EL (cell line): ENCODE measurements at places on chromosomes 1 and 21.

- DNase-seq = no peak
Observed at GRCh38 chr21:42840411-42841155, 38.8 kb downstream of the WDR4 start.

GRCh38 chr1:64499966-64500365 lies 30.0 kb downstream of the CACHD1 start:
- DNase-seq = no peak

DNA sequence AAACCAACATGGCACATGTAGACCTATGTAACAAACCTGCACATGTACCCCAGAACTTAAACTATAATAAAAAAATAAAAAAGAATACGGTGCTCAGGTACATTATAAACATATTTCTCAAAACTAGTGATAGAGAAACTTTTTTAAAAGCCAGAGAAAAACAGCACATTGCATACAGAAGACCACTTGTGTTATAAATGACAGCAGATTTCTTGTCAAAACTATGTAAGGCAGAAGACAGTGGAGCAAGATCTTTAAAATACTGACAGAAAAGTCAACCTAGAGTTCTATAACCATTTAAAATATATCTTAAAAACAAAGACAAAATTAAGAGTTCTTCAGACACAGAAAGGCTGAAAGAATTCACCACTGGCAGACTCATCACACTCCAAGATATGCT lies 144.7 kb downstream of the NEGR1 start:
- no peak for DNase-seq

- DNase-seq = peak; percentile 73
Observed at GRCh38 chr21:44927587-44928461, 7.1 kb upstream of the ITGB2 start.

DNA sequence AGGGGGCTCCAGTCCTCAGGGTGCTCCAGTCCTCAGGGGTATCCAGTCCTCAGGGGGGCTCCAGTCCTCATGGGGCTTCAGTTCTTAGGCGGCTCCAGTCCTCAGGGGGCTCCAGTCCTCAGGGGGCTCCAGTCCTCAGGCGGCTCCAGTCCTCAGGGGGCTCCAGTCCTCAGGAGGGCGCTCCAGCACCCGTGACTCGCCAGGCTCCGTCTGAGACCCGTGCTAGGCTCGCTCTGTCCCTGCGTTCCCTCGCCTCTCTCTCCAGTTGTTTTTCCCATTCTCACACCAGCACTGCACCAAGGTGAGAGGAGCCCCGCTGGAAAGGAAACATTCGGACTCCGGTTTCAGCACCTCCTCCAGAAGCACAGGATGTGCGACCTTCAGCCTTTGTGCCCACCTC lies 9.4 kb upstream of the OR2M2 start:
- no peak for DNase-seq

- peak; percentile 79 for DNase-seq
Observed at GRCh38 chr1:119554183-119554582, 47.2 kb downstream of the HSD3B1 start.

- DNase-seq = peak; percentile 81
Observed at GRCh38 chr21:38486221-38486620, 12.1 kb downstream of the ERG start.

- DNase-seq = no peak
Observed at GRCh38 chr1:51344602-51345299, 14.4 kb upstream of the TTC39A start.

GRCh38 chr1:21634806-21635535 lies 34.2 kb downstream of the RAP1GAP start:
- DNase-seq = no peak

- DNase-seq = no peak
Observed at GRCh38 chr1:111618081-111618480, 1.5 kb upstream of the RAP1A start.

DNA sequence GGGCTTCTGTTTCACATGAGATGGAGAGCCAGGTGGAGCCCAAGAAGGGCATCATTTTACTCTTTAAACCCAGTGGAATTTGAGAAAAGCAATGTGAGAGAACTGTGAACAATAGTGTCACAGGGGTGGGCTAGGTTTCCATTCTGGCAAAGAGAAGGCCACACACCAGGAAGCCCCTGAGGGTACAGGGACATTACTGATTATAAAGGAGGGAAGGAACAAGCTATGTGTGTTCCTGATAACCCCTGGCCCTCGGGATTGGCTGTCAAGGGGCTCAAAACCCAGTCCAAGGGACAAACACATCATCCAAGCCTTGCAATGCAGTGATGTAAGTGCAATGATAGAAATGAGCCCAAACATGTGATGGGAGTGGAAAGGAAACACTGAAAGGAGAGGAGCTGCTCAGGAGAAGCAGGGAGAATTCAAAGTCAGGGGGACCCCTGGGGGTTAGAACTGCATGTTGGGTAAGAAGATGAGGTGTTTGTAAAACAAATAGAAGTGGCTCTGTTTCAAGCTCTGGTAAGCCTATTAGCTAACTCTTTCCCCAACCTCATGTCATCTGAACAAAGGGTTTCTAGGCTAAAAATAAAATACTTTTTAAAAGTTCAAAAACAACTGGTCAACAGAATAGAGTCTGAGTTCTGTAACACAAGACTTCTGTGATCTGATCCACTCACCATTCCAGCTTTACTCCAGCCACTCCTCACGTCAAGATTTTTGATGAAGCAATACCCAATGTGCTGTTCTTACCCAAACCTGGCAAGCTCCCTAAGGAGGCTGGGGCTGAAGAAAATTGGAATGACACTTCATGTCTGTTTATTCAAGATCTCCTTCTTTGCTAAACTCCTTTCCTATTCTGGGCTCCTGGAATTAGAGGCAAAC lies 51.1 kb upstream of the IL12RB2 start:
- no peak for DNase-seq

GRCh38 chr1:109109906-109110305 lies 4.0 kb upstream of the ELAPOR1 start:
- DNase-seq = no peak

GRCh38 chr1:225152061-225152460 lies 222.6 kb downstream of the DNAH14 start:
- DNase-seq = no peak

DNA sequence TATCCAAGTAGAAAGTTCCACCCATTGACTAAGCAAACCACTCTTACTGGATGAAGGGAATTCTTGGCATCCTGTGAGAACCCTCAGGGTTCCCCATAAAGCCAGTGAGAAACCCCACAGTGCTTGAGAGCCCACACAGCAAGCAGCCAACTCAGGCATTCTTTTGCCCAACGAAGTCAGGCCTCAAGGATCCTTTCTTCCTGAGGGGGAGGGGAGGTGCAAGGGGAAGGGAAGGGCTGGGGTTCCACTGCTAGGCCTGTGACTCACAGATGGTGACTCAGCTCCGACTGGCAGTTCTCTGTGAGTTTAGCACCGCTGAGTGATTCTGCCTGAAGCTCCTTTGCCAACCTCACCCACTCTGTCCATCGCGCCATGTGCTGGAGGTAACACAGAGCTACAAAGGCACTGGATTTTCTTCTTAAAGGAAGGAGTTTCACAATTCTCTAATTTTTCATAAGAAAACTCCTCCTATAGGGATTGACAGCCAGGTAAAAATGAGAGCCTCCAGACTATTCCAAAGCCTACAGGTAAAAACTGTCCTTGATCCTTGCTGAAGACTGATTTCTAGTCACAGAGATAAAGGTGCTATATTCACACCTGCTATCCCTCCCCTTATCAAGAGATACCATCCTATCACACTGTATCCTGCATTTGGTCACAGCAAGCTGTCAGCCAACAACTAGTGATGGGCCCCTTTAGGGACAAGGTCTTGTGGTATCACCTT lies 4.8 kb downstream of the ENO1 start:
- DNase-seq = peak; percentile 100

DNA sequence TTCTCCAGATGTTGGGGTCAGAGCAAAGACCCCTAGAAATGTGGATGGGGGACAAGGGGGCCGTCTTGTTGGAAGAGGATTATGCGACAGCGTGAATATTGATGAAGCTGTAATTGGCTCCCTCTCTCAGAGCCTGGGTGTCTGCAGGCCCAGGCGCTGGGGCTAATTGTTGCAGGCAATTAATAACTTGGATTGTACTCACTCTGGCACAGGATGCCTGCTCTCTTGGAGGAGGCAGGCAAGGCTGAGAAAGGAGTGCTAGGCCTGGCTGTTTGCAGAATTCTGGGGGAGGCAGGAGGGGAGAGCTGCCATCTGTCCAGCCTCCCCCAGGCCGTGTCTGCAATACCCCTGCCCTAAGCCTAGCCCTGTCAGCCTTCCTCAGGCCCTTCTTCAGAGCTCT lies 4.1 kb upstream of the DISP3 start:
- no peak for DNase-seq

DNA sequence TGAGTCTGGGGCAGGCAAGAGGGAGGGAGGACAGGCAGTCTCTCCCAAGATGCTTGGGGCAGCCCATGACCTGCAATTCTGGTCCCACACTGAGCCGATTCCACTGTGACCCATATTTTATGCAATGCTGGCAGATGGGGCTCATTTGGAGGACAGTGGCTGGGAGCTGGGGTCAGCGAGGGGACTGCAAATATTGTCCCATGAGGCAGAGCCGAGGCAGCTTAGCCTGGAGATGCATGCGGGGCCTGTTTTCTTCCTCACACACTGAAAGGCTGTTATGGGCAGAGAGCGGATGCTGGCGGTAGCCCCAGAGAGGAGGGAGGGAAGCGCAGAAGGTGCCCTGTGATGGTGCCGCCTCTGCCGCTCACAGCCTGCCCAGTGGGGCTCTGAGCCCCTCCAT lies 128.5 kb upstream of the POU3F1 start:
- DNase-seq = no peak

DNA sequence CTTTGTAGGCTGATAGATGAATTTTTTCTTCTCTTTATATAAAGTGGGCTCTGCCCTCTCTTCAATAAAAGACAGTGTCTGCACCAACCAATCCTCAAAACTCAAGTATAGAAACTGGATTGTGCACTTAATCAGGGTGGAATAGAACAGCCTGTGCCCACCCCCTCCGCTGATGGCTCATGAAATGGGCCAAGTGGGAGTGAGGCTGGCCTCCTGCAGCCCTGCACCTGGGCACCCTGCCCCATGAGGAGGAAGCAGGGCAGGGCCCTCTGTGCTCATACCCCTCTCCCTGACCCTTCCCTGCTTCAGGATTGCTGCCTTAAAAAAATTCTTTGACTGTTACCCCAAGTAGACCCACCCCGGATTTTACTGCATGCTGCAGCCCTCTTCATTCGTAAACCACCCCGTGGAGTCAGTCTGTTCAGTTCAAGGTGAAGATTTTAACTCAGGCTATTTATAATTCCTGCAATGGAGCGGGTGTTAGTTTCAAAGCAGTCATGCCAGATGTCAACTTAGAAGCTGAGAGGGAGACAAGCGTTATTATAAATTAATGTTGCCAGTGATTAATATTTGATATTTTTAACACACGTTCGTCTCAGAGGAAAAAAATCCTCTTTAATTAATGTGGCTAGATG lies 15.8 kb downstream of the PROK1 start:
- DNase-seq = no peak

- DNase-seq = peak; percentile 86
Observed at GRCh38 chr1:230073371-230074035, 6.5 kb downstream of the GALNT2 start.

DNA sequence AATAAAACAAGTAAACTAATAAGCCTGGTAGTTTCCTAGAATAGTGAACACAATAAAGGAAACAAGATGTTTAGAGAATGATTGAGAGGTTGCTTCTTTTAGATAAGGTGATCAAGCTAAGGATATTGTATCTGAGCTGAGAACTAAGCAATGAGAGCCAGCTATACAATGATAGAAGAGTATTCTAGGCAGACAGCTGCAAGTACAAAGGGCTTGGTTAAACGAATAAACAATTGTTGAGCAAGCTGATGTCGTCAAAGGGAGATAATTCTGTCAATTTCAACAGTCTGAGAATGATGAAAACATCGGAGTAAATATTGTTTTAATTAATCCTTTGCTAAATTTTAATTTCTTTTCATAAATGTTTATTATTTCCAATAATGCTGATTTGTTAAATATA lies 5.5 kb upstream of the FH start:
- DNase-seq = no peak

DNA sequence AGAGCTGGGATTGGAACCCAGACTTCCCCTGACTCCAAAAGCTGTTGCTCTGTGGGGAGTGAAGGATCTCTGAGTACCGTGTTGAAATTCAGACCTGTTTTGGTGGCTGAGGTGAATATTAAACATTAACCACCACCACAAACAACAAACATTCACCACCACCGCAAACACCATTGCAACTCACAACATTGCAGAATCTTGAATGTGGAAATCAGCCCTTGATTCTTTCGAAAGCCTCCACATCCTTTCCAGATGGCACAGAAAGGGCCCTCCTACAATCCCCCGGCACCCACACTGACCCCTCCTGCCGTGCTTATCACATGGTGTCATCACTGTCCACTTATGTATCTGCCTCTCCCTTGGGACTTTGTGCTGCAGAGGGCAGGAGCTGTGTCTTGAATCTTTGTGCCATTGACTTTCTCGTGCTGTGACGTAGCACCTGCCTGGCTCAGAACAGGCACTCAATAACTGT lies 1.4 kb downstream of the CDA start:
- DNase-seq = peak; percentile 73

- DNase-seq = no peak
Observed at GRCh38 chr1:3021233-3021671, at the start of gene ACTRT2. ACTRT2 (plus strand) TSS chr1:3021467; CDS start chr1:3021687, 220 bp downstream.

- peak; percentile 51 for DNase-seq
Observed at GRCh38 chr1:111745675-111746613, 6.7 kb upstream of the INKA2 start.
